ENCODE measurements at places on chromosomes 11 and 22. TPM values are rescaled to one million over a fixed set of nuclear protein-coding genes. Genes with fewer than 3 reads are reported as not detected.

Gene OR10A2
- total RNA-seq = not detected

Gene HOATZ
- total RNA-seq = not detected

DNA sequence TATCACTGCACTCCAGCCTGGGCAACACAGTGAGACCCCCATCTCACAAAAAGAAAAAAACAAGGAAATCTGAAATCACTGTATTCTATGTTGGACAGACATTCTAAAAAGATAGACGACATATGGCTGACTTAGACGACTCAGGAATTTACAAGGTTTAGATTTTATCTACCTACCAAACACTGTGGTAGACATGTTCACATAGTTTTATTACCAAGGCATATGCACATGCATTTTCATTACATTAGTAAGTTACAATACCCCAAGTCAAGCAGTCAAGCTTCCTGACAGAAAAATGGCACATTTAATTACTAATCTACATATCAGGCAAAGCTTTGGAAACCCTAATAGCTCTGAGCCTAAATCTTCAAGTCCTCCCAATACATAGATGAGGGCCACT is 262.2 kb downstream of the TTC28 start:
- no peak for DNase-seq

GRCh38 chr11:122717264-122717867 is 61.8 kb downstream of the UBASH3B start:
- no peak for DNase-seq

DNA sequence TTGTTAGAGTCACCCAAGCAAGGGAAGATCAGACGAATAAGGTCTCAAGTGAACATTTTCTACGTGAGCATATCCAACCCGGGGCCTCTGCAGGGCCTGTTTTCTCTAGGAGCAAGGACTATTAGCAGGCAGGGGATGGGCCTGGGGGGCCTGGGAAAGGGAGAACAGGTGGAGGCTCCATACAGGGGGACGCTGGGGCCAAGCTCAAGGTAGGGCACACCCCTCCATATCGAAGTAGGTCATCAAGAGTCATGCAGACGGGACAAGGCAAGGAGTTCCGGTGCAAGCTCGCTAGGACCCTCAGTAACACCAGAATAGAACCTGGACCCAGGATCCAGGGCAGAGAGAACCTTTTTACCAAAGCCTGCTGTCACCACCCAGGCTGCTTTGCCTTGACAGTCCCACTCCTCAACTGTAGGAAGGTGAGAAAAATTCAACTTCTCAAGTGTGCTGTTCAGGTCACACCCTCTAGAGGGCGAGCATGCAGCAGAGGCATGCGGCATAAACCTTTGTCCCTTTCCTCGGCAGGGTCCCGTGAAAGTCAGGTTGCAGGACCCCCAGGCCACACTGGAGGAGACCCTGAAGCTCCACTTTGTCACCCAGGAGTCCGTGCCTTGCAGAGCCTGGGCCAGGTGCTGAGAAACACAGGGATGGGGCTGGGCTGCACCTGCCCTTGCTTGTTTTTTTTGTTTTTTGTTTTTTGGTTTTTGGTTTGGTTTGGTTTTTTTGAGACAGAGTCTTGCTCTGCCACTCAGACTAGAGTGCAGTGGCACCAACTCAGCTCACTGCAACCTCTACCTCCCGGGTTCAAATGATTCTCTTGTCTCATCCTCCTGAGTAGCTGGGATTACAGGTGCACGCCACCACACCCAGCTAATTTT is 8.6 kb upstream of the APOBEC3B start:
- no peak for DNase-seq

GRCh38 chr11:30312243-30312642 is 10.7 kb upstream of the ARL14EP start:
- no peak for DNase-seq

- DNase-seq = no peak
These were observed 2.8 kb downstream of the PDXP start for GRCh38 chr22:37661160-37661924.

- DNase-seq = no peak
These were observed 132.1 kb upstream of the DDI1 start for GRCh38 chr11:103904324-103904667.

- no peak for DNase-seq
These were observed 44.9 kb downstream of the AAMDC start for GRCh38 chr11:77865805-77866204.

Gene GNG3
- total RNA-seq = 0.37 TPM

DNA sequence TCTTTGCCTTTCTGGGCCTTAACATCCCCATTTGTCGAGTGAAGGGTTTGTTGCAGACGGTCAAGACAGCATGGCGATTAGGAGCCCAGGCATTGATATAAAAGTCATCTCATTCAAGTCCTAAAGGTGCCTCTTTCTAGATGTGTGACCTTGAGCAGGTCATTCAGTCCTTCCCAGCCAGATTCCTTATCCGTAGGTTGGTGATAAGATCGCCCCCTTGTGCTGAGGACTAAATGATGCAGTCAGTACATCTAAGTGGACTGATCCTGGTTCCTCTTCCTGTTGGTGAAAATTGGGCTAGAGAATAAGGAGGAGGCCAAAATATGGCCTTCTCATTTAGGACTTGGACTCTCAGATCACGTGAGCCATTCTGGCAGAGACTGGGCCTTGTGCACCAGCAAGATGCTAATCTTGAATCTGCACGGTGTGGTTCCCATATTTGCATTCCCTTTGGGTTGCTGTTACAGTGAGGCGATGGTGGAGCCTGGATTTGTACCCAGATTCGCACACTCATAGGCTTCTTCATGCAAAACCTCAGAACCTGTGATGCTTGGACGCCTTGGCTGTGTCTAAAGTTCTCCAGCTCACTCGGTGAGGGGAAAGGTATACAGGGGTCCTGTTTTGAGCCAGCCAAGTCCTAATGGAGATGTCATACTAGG is 156.8 kb downstream of the MYO18B start:
- no peak for DNase-seq

Gene TMPRSS4
- 2.3 TPM for total RNA-seq

- DNase-seq = peak; percentile 90
These were observed 49.5 kb downstream of the OR4D9 start for GRCh38 chr11:59560702-59561473.

- peak; percentile 56 for DNase-seq
These were observed 62.5 kb downstream of the FEZ1 start for GRCh38 chr11:125433454-125434121.

Gene ALX4
- total RNA-seq = not detected

Gene PKDREJ
- total RNA-seq = under 0.01 TPM

GRCh38 chr11:70226967-70227366 is 23.9 kb downstream of the FADD start:
- DNase-seq = no peak

DNA sequence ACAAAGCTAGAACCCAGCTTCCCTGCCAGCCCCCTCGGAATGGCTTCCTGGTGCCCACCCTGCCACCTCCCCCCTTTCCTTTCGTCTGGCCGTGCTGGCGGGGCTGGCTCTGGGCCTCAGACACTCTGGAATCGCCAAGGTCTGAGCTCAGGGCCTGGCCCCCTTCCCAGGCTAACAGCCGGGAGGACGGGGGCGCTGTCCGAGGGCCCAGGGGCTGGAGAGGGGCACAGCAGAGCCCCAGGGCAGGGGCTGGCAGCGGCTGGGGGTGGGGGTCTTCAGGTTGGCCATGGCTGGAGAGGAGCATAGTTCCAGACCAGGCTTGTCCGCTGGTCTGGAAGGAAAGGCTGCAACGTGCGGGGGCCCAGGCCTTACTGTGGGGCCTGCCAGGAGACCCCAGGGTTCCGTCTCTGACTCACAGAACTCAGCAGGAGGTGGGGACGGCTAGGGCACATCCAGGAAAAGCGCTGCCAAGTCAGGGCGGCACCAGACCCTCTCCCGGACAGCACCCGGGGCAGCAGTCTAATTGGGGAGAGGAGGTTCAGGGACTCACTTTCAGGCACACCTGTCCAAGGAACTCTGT is 861 bp upstream of the LTBP3 start:
- DNase-seq = peak; percentile 90

DNA sequence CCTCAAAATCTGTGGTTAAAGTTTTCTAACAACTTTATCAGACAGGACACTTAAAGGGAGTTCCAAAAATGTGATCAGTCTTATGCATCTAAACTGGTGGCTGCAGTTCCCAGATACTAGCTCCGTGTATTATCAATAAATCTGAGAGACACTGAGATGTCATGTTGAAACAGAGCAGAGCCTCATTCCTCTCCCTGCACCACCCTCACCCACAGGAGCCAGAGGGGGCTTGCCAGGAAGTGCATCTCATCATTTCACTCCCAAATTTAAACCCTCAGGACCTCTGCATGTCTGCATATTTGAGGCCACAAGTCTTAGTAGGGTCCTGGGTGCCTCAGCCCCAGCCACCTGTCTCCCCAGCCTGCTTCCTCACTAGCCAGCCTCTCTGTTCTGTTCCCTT is 167.4 kb upstream of the NTM start:
- DNase-seq = no peak

- no peak for DNase-seq
These were observed 79.5 kb downstream of the PARVA start for GRCh38 chr11:12456651-12457579.

GRCh38 chr11:127182586-127183203 is 182.1 kb upstream of the KIRREL3 start:
- no peak for DNase-seq

- no peak for DNase-seq
These were observed 342.5 kb downstream of the ETS1 start for GRCh38 chr11:128244871-128245270.

DNA sequence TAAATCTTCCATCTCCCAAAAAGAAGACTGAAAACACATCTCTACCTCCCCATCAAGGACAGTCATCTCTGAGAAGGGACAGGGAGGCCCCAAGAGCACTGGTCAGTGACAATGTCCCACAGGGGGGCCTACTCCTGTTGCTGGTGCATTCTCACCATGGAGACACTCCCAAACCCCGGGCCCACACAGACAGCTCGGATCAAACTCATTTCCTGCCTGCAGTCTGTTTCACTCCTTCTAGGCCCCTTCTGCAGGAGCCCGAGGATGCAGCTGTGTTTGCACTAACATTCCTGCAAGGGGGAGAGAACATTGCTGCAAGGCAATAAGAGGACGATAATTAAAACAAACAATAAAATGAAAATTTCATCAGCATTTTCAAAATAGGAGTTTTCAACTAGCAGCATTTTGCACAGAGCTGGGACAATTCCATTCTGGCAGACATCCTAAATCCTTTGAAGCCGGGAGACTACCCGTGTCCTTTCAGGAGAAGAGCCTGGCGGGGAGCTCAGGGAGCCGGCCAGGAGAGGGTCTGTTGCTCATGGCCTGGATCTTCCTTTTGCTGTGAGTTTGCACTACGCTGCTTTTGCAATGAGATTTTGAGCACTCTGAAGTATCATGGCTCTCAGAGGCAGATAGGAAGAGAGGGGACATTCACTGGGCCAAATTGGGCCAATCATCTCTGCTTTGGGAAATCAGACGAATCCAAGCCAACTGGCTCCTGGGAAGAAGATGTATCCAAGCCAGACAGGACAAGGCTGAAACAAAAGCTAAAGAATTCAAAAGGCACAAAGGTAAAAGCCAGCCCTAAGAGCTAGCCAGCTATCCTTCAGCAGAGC is 33.2 kb downstream of the SPATA19 start:
- no peak for DNase-seq

Gene ZDHHC5
- total RNA-seq = 19.9 TPM

Gene MMP8
- not detected for total RNA-seq

Gene SAA1
- 14.4 TPM for total RNA-seq

GRCh38 chr22:29139965-29140782 is 65.5 kb upstream of the EMID1 start:
- DNase-seq = no peak

Gene ADM
- total RNA-seq = 83.8 TPM

Gene OLFML1
- 52.2 TPM for total RNA-seq

- no peak for DNase-seq
These were observed 65.2 kb downstream of the DGCR2 start for GRCh38 chr22:19056951-19057401.

Gene MRGPRX4
- not detected for total RNA-seq

Gene DKK3
- total RNA-seq = 64.8 TPM

DNA sequence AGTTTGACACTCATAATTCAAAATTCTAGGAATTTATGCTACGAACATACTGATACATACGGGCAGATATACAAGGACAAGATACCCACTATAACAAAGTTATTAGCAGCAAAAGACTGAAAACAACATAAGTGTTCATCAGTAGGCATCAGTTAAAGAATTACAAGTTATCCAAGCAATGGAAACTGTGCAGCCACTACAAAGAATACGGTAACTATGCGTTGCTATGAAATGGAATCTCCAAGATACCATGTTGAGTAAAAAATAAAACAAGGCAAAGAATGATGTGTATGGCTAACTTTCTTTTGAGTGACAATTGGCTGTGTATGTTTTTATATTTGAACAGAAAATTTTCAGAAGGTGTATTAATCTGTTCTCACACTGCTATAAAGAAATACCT is 151.7 kb downstream of the ADAMTS15 start:
- DNase-seq = no peak

- DNase-seq = peak; percentile 20
These were observed 20.1 kb upstream of the ADORA2A start for GRCh38 chr22:24407278-24407665.

Gene CYTH4
- total RNA-seq = 5.3 TPM

DNA sequence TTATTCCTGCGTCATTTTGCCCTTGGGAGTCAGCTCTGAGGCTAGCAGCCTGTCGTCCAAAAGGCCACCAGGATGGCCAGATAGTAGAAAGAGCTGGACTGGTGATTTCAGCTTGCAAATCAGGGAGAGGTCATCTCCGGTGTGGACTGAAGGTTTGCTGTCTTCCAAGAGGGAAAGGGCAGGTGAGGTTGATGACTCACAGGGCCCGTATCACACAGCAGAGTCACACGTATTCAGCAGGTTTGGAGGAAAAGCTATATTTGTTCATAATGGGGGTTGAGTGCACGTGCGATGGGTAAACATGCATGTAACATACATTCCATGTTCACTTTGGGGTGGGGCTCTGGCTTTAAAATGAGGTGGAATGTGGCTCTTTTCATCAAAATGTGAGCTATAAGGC is 25.6 kb downstream of the MRPL21 start:
- no peak for DNase-seq

- no peak for DNase-seq
These were observed 19.8 kb downstream of the BARX2 start for GRCh38 chr11:129395432-129395831.

Gene OR51A4
- total RNA-seq = not detected

DNA sequence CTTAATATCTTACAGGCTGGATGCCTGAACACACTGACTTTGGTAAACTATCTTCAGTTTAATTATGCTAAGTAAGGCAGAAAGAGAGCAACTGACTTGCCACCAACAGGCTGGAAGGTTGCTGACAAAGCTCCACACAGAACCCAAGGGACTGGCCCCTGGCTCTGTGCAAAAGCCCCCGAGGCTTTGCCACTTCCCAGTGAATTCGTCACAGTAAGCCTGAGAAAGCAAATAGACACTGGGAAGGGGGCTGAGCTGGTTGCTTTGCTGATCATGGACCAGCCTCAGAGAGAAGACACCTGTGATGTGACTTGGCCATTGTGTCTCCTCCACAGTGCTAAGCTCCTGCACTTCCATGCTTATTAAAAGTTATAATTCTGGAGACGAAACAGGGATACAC is 91.7 kb downstream of the BLID start:
- no peak for DNase-seq

- peak; percentile 95 for DNase-seq
These were observed 2.5 kb upstream of the BEST1 start for GRCh38 chr11:61947486-61948210.

GRCh38 chr11:128616161-128616560 is 28.8 kb upstream of the ETS1 start:
- peak; percentile 54 for DNase-seq

Gene DRD4
- total RNA-seq = 2.2 TPM

Gene FAM111A
- total RNA-seq = 20.4 TPM

- no peak for DNase-seq
These were observed 1.7 kb downstream of the APOL5 start for GRCh38 chr22:35719212-35719875.
